ENCODE measurements at places on chromosomes 5 and 9. TPM values are rescaled to one million over a fixed set of nuclear protein-coding genes. Genes with fewer than 3 reads are reported as not detected.

- no peak overlapping the region for H3K27ac ChIP-seq
- H3K27me3 ChIP-seq = peaks cover 41% of the 10 kb centered on the region
- DNase-seq = no peak
- no peaks in the 10 kb centered on the region for H3K36me3 ChIP-seq
- H3K4me1 ChIP-seq = no peaks in the 10 kb centered on the region
These were observed 1.4 kb downstream of the HAND1 start for GRCh38 chr5:154476354-154477205.

GRCh38 chr9:84857211-84857610, 187.7 kb downstream of the NTRK2 start:
- H3K36me3 ChIP-seq = no peaks in the 10 kb centered on the region
- no peaks in the 10 kb centered on the region for H3K27me3 ChIP-seq
- H3K4me1 ChIP-seq = no peaks in the 10 kb centered on the region
- no peak for DNase-seq

DNA sequence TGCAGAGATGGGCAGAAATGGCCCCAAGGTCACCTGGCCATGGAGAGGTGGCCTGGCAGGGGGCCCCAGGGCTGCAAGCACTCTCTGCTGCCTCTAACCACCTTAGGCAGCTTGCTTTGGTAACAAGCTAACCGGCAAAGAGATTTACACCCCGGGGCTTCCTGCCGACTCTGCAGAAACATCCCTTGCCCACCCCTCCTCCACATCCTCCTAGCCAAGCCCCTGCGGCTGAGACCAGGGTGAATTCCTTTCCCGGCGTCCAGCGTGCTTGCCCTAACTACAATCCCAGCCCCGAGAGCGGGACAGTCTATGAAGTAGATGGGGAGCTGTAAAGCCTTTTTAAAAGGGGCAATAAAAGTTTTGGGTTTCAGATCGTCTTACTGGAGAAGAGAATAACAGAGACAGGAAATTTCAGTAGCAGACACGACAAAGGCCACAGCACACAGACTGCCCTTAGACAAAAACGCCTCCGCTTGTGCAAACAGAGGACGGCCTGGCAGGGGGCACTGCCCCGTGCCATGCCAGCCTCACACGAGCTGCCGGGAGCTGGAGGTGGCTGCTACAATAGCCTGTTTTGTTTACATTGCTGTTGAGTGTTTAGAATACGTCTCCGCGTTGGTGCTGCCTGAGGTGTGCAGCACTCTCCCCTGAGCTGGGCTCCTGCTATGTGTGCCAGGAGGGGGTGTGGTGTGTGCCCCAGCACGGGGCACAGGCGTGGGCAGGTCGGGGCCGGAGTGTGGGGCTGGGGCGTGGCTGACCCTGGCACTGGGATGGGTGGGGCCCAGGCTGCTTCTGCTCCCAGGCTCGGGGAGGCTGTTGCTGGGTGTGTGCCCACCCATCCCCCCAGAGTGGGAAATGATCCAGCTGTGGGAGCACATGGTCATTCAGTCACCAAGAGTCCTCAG, 15.3 kb downstream of the MYMK start:
- H3K36me3 ChIP-seq = no peaks in the 10 kb centered on the region
- H3K4me1 ChIP-seq = peaks cover 18% of the 10 kb centered on the region
- no peak overlapping the region for H3K27ac ChIP-seq
- no peak for DNase-seq
- H3K27me3 ChIP-seq = no peaks in the 10 kb centered on the region
- no peak overlapping the region for H3K4me3 ChIP-seq

INSL6 gene
- not detected for total RNA-seq

DNA sequence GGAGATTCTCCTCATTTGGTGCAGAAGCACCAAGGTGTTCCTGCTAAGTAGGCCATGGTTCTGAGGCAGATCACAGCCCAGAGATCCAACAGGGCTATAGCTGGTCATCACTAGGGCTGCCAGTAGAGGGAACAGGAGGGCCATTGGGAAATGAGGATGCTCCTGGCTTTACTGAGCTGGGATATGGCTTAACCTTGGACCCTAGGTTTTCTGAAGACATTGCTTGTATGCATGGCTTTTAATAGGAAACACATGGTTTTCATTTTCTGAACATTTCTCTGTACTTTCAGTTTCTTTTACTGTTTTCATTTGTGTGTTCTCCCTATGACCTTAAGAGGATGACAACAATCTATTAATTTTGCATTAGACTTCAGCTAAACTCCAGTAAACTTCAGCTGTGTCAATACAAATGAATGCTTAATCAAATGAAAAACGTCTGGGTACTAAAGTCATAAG, at the start of gene IFNW1:
IFNW1 (minus strand) TSS at position 406 of the 456 bp plus-strand sequence; CDS start at position 144, 262 bp downstream.
- H3K4me3 ChIP-seq = no peak within 1 kb of the TSS
- H3K36me3 ChIP-seq = no peaks in the 10 kb centered on the region
- no peaks in the 10 kb centered on the region for H3K4me1 ChIP-seq
- H3K27ac ChIP-seq = no peak within 1 kb of the TSS

GRCh38 chr5:89397096-89397495, 514.1 kb upstream of the MEF2C start:
- H3K4me1 ChIP-seq = no peaks in the 10 kb centered on the region
- H3K4me3 ChIP-seq = no peak overlapping the region
- H3K36me3 ChIP-seq = no peaks in the 10 kb centered on the region
- H3K27me3 ChIP-seq = no peaks in the 10 kb centered on the region
- H3K27ac ChIP-seq = no peak overlapping the region
- DNase-seq = no peak

DNA sequence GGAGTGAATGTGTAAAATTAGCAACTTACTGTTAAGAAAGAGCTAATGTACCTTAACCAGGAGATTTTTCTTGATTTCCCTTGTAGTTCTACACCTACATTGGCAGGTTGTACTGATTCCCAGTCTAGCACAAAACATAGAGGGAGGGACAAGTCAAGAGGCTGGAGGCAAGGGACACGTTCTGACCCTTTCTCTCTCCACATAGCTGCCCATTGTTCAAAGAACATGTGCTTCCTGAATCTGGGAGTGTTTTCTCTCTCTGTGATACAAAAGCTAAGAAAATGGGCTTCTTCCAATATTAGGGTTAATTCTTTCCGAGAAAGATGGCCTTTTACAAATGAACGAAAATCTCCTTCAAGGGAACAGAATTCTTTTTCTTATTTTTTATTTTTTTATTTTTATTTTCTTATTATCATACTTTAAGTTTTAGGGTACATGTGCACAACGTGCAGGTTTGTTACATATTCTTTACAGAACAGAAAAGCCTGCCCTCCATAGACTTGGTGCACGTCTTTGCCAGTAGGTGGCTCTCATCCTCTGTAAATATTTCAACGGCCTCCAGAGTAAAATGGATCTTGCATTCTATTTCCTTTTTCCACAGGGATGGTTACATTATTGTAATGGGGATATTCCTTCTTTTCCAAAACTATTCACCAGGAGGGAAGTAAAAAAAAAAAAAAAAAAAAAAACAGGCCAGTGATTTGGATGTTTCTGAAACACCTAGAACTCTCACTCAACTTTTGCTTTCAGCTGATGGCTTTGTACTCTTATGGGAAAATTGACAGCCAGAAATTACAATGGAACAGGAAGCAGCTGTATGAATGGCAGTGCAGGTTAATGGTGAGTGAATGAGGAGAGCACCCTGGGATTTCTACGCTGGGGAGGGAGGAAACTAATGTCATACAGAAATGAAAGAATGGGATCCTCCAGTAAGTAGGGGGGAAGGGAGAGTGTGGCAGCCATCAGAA, 13.1 kb upstream of the IFNA5 start:
- DNase-seq = peak; percentile 17
- H3K4me3 ChIP-seq = no peak overlapping the region
- no peaks in the 10 kb centered on the region for H3K36me3 ChIP-seq
- no peaks in the 10 kb centered on the region for H3K4me1 ChIP-seq

DNA sequence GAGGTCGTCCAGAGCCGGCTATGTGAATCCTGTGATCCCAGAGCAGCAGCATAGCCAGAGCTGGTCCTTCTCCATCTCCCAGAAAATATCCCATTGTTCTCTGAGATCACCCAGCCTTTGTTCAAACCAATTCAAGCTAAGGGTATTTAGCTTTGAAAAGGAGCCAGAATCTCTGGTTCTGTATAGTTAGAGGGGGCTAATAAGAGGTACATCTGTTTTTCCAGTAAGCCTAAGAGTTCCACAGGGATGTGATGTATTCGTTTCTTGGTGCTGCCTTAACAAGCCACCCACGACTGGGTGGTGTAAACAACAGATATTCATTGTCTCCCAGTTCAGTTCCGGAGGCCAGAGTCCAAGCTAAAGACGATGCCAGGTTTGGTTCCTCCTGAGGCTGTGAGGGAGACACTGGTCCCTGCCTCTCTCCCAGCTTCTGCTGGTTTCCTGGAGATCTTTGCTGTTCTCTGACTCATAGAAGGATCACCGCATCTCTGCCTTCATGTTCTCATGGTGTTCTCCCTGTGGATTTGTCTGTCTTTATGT, 344.8 kb downstream of the MTRR start:
- H3K27ac ChIP-seq = no peak overlapping the region
- DNase-seq = no peak

DNA sequence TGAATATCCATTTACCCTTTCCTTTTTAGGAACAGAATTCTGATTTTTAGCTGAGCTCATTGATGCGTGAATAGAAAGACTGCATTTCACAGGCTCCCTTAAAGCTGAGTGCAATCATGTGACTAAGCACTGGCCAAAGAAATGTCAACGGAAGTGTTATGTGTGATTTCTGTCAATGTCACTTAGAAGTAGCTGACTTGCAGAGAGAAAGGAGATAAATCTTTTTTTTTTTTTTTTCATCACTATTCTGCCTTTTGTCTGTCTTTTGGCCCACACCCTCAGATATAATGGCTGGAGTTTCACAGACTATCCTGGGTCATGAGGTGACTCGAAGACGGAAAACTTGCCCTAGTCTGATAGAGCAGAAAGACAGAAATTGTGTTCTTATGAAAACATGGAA, 39.3 kb upstream of the SLC27A6 start:
- H3K4me3 ChIP-seq = no peak overlapping the region
- DNase-seq = no peak
- no peaks in the 10 kb centered on the region for H3K36me3 ChIP-seq
- H3K27ac ChIP-seq = no peak overlapping the region
- H3K4me1 ChIP-seq = no peaks in the 10 kb centered on the region
- H3K27me3 ChIP-seq = no peaks in the 10 kb centered on the region

DNA sequence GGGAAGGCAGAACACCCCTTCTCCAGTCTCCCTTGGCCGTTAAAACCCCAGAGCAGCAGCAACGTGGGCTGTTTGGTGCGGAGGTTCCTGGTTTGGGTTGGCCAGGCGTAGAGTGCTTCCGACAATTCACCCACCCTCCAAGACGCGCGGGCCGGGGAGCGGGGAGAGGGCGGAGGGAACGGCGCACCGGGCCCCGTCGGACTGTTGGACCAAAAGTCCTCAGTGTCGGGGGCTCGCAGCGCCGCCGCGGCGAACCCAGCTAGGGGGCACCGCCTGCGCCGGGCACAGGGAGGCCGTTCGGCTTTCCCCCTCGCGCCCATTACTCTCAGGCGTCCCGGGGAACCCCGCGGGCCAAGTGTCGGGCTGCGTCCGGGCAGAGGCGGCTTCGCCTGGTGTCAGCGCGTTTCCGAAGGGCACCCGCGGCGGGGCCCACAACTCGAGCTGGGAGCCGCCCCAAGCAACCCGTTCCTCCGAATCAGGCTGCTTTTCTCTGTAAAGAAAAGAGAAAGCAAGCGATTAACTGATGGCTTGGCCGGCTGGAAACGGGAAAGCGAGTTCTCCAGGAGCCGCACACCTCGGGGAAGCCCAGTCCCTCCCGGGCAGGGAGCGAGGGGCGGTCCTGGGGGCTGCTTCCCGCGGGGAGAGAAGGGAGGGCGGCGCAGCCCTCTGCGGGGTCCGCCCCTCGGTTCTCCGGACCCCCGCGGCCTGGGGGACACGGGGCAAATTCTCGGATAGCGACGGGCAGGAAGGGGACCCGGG, 145.5 kb downstream of the ERCC6L2 start:
- peak overlapping the region; percentile 38 for H3K4me3 ChIP-seq
- H3K27ac ChIP-seq = peak overlapping the region; percentile 63
- no peaks in the 10 kb centered on the region for H3K36me3 ChIP-seq
- H3K27me3 ChIP-seq = no peaks in the 10 kb centered on the region

IRX1 gene
- not detected for total RNA-seq

CAVIN4 gene
- total RNA-seq = 0.26 TPM

IRGM gene
- not detected for total RNA-seq

SPATA31C1 gene
- not detected for total RNA-seq

SHC3 gene
- 3.5 TPM for total RNA-seq

- H3K36me3 ChIP-seq = no peaks in the 10 kb centered on the region
- H3K27ac ChIP-seq = no peak overlapping the region
- DNase-seq = no peak
- no peaks in the 10 kb centered on the region for H3K4me1 ChIP-seq
- H3K4me3 ChIP-seq = no peak overlapping the region
These were observed 2.3 kb downstream of the NTRK2 start for GRCh38 chr9:84671586-84672521.

GRCh38 chr5:77928776-77929300, 152.7 kb upstream of the TBCA start:
- H3K27me3 ChIP-seq = no peaks in the 10 kb centered on the region
- H3K36me3 ChIP-seq = no peaks in the 10 kb centered on the region
- DNase-seq = no peak
- no peaks in the 10 kb centered on the region for H3K4me1 ChIP-seq
- no peak overlapping the region for H3K4me3 ChIP-seq
- H3K27ac ChIP-seq = no peak overlapping the region

- no peak for DNase-seq
- no peaks in the 10 kb centered on the region for H3K36me3 ChIP-seq
- no peaks in the 10 kb centered on the region for H3K27me3 ChIP-seq
- no peak overlapping the region for H3K27ac ChIP-seq
These were observed 47.8 kb downstream of the AHRR start for GRCh38 chr5:369151-369868.

GRCh38 chr9:91896097-91896496, 53.9 kb downstream of the ROR2 start:
- peak overlapping the region; percentile 80 for H3K27ac ChIP-seq
- H3K27me3 ChIP-seq = no peaks in the 10 kb centered on the region
- no peak overlapping the region for H3K4me3 ChIP-seq

GRCh38 chr9:10055886-10056395, 556.9 kb downstream of the PTPRD start:
- no peaks in the 10 kb centered on the region for H3K4me1 ChIP-seq
- no peaks in the 10 kb centered on the region for H3K27me3 ChIP-seq
- no peak overlapping the region for H3K27ac ChIP-seq

- no peak overlapping the region for H3K27ac ChIP-seq
- DNase-seq = no peak
- H3K36me3 ChIP-seq = no peaks in the 10 kb centered on the region
- no peaks in the 10 kb centered on the region for H3K27me3 ChIP-seq
- no peaks in the 10 kb centered on the region for H3K4me1 ChIP-seq
These were observed 10.3 kb downstream of the CNOT8 start for GRCh38 chr5:154868702-154869101.

ARID3C gene
- total RNA-seq = not detected

- H3K27me3 ChIP-seq = no peaks in the 10 kb centered on the region
- no peak overlapping the region for H3K27ac ChIP-seq
- no peak overlapping the region for H3K4me3 ChIP-seq
- no peak for DNase-seq
These were observed 11.7 kb upstream of the OR1J2 start for GRCh38 chr9:122498883-122499288.
